RWPE1 (cell line): ENCODE measurements at places on chromosomes 1 and 21.

DNA sequence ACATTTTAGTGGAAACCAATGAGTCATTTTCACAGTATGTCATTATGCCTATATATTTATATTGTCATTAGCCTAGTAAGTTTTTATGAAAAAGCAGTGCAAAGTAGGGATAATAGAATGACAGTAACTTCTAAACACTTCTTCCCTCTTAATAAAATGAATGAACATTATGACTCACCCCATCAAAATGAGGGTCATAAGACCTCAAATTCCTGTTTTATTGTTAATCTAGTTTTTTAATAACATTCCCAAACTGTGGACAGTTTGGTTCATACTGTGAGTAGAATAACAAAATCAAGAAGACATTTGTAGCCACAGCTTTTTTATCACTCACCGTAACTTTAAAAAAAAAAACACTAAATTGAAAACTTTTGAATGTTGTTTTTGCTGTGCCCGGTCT is 160.5 kb downstream of the LRRC40 start:
- peak; percentile 53 for DNase-seq

DNA sequence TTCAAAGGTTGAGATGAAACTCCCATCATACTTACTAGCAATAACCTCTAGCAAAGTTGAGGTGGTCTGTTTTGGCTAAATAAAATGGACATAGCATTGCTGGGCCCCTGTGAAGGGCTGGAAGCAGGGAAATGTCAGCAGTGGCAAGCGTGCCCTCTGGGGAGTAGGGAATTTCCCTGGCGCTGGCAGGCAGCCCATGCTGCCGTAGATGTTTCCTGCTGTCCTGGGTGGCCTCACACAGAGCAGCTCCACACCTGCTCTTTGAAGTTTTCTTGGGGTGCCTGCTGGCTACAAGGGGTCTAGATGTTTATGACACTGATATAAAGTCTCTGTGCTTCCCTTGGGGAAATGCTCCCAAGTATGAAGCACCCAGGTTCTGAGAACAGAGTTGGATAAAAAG is 30.2 kb downstream of the ADARB1 start:
- DNase-seq, result peak; percentile 46

GRCh38 chr21:44371596-44371995 is 18.2 kb downstream of the TRPM2 start:
- no peak for DNase-seq

DNA sequence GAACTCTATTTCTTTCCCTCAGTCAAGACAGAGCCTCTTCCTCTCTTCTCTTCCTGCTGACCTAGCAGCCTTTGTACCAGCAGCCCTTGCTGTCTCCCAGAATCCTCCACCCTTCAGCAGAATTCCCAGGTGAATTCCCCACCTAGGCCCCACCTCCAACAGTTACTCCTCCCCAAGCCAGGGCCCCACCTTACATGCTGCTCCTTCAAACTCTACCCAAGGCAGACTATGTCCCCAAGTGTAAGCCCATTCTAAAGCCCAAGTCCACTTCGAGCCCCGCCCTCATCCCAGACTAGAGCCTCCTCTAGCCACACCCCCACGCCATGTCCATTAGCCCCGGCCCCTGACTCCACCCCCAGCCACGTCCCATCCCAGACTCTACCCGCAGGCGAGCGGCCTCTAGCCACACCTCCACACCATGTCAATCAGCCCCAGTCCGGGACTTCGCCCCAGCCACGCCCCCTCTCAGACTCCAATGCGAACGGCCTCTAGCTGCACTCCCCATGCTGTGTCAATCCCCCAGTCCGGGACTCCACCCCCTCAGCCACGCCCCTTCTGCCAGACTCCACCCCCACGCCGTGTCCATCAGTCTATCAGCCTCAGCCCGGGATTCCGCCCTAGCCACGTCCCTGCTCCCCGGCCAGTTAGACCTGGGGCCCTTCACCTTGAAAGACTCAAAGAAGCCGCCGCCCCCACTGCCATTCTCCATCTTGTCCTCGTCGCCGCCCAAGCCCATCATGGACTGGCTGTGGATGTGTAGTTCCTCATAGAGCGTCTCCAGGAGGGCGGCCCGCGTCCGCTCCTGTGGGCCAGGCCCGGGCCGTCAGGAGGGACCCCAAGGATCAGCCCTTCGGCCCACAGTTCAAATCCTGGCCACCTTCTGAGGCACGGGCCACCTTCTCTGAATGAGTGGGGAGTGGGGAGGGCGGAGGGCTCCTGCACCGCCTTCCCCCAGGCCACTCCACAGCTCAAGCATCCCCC is 61.3 kb downstream of the RAP1GAP start:
- peak; percentile 99 for DNase-seq

DNA sequence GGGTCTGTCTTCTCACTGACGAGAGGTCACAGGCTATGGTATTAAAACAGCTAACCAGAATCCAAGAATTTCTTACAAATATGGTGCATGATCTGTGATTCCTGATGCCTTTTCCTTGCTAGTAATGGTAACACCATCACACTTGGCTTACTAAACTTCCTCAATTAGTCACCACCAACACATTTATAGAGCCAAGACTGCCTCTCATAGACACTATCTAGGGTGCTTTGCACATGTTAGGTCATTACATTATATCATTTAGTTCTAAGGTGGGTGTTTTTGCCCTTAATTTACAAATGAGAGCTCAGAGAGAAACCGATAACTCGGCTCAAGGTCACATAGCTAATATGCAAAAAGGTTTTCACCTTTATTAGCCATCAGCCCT is 8.7 kb downstream of the KIF21B start:
- DNase-seq, result no peak

- DNase-seq, result no peak
Measured at GRCh38 chr1:172724765-172725613, 66.1 kb downstream of the FASLG start.

GRCh38 chr1:218584418-218585155 is 239.5 kb downstream of the TGFB2 start:
- DNase-seq, result no peak

- peak; percentile 83 for DNase-seq
Measured at GRCh38 chr1:24321697-24322469, 2.7 kb downstream of the GRHL3 start.

DNA sequence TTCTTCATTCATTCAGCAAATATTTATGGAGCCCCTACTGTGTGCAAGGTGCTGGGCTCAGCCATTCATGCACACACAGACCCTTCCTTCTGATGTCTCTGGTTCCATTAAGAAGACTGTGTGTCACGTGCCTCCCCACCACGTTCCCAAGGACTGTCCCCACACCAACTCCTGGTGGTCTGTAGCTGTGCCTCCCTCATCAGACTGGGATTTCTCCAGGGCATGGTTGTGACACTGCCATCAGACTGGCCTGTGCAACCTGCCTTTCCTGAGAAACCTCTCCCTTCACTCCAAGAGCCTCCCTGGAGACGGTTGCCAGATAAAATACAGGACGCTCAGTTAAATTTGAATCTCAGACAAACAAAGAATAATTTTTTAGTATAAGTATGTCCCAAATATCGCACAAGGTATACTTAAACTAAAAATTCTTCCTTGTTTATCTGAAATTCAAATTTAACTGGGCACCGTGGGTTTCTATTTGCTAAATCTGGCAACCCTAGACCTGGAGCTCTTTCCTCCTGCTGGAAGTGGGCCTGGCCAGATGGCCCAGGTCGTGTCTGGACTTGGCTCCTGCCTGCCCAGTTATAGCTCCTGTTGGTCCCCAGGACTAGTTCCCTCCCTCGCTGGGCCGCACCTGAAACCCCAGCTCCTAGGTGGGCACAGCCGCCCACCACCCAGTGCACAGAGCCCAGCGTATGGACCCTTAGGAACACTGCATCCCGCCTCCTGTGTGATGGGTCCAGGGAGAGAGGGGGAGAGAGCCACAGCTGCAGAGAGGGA is 76.9 kb downstream of the RAP1GAP start:
- no peak for DNase-seq

- peak; percentile 32 for DNase-seq
Measured at GRCh38 chr1:175373786-175374623, 181.4 kb upstream of the KIAA0040 start.
